ENCODE measurements at places on chromosomes 5 and 9. TPM values are rescaled to one million over a fixed set of nuclear protein-coding genes. Genes with fewer than 3 reads are reported as not detected.

The LHX6 gene
- total RNA-seq: 8.1 TPM

The SLC45A2 gene
- not detected for total RNA-seq

The RNF180 gene
- 14.0 TPM for total RNA-seq

The PCDH12 gene
- 3.2 TPM for total RNA-seq

The GRXCR2 gene
- total RNA-seq: not detected

The ADRA1B gene
- total RNA-seq: 0.74 TPM

The RFK gene
- 16.7 TPM for total RNA-seq

The FOCAD gene
- total RNA-seq: 39.8 TPM

The PIP5KL1 gene
- 10.3 TPM for total RNA-seq

The FOXD4L4 gene
- not detected for total RNA-seq

The FOXI1 gene
- not detected for total RNA-seq

The BARHL1 gene
- not detected for total RNA-seq

The COMMD10 gene
- 22.6 TPM for total RNA-seq

The MLANA gene
- not detected for total RNA-seq

The SMIM32 gene
- total RNA-seq: not detected

The DCAF12 gene
- 31.2 TPM for total RNA-seq

The PTGR1 gene
- total RNA-seq: 40.3 TPM

The PCDHB3 gene
- total RNA-seq: 2.0 TPM

The TYRP1 gene
- total RNA-seq: not detected

The SPINK4 gene
- total RNA-seq: not detected

The TRPM3 gene
- total RNA-seq: 0.25 TPM

The PCDHGA12 gene
- total RNA-seq: 10.6 TPM

The ZBTB5 gene
- total RNA-seq: 17.9 TPM

The KIF3A gene
- 20.6 TPM for total RNA-seq

The HAVCR2 gene
- 4.4 TPM for total RNA-seq

The CDO1 gene
- total RNA-seq: 16.0 TPM

The IL17B gene
- total RNA-seq: 2.7 TPM

The TRIM36 gene
- 2.2 TPM for total RNA-seq

The LYRM7 gene
- 3.9 TPM for total RNA-seq

The PARP8 gene
- total RNA-seq: 48.4 TPM

The TMEM252 gene
- not detected for total RNA-seq

The KIAA0825 gene
- 2.5 TPM for total RNA-seq

The TMC1 gene
- total RNA-seq: not detected

Measured in vagina (tissue), 2 donors.